Right renal pelvis (tissue), 4 donors: ENCODE measurements at places on chromosomes 6 and 20.

DNA sequence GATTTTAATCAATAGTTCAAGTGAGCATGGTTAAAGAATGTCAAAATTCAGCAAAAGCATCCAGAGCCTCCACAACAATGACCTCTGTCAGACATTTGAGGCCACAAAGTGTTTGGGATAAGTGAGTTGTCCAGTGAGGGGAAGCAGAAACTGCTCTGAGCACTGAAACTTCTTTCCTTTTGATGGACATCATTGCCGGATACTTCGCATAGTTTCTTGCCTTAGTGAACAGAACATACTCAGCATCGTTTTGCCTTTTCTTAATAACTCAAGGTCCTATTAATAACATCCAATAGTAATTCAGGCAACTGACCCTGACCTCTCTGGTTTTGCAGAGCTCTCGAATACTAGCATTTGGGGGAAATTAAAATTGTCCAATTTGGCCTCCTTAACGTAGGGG lies 78.6 kb downstream of the EDN3 start:
- no peak for DNase-seq

DNA sequence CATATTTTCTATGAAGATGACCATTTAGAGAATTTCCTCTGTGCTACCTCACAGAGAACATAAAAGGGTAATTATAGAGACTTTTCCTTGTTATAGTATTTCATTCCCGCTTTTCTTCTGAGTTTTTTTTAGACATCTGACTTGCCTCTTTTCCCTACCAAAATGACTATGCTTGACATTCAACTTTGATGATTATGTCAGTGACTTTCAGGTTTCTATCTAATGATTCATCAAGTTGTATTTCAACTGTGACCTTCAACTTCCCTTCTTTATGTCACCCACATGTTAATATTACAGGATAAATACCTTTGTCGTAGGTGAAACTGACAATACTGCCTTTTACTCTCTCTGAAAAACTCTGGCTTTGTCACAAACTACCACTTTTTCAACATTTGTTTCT lies 95.3 kb downstream of the MLIP start:
- DNase-seq: no peak

GRCh38 chr6:105292689-105293339 lies 110.1 kb downstream of the PREP start:
- no peak for DNase-seq

DNA sequence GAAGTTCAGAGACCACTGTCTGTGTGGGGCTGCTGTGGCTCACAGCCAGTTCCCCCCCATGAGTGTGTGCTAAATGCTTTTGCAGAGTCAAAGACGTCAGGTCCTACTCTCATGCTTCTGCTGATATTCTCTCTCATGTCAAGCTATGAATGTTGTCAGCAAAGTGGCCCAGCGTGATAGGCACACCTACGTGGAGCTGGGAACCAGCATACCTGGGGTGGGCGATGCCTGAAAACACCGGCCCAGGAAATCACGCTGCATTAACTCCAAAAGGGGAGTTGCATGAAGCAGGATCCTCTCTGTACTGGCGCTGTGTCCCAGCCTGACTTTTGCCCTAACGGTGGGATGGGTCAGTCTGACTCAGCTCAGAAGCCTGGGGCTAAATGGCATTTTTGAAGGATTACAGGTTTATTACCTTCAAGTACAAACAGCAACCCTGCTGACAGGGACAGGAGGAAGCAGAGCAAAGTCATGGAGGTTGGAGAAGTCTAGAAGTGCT lies 9.0 kb upstream of the MRPS10 start:
- DNase-seq: no peak

- DNase-seq: no peak
Observed at GRCh38 chr6:67663105-67663895, 971.8 kb upstream of the ADGRB3 start.
